Muscle of arm (tissue), 14 donors: ENCODE measurements at places on chromosomes 2 and 18. TPM values are rescaled to one million over a fixed set of nuclear protein-coding genes. Genes with fewer than 3 reads are reported as not detected.

The RESP18 gene
- not detected for polyA plus RNA-seq

GRCh38 chr2:132645176-132645575 lies 24.8 kb downstream of the LYPD1 start:
- no peak for DNase-seq

DNA sequence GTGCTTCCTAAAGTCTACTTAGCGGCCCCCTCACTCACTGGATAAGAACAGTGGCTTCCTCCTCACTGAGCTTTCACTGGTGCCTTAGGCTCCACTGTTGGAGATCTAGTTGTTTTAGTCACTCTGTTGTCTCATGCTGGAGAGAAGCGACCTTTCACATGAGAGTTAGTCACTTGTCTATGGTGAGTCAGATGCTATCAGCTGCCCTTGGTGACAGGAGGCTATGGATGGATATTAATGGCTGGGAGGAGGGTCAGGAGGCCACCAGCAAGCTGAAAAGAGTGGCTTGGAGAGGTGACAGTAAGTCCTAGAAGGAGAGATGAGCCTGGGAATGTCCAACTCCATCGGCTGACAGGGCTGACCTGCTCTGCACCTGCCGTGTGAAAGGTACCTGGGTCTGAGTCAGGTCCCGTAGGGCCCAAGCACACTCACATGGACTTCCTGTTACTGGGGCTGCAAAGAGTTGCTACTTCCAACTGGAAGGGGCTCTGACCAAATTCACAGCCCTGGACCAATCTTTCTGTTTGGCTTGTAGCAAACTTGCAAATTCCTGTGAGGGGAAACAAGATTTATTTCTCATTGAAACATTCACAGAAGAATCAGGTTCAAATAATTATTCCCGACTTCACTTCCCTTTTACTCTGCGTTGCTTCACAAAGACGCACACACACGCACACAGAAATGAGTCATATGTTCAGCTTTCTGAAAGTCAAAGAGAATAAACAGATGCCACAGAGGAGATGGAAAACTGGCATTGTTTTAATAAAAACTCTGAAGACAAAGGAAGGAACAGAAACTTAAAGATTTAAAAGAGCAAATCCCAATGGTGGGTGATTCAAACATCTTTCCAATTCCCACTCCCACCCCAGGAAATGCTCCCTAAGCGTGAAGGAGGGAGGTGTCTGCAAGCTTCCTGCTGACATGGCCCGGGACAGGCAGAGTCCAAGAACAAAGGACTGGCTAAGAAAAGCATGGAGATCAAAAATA lies 203.5 kb upstream of the TWIST2 start:
- peak; percentile 37 for DNase-seq

- DNase-seq = no peak
These were observed 72.0 kb downstream of the RIF1 start for GRCh38 chr2:151481744-151482143.

DNA sequence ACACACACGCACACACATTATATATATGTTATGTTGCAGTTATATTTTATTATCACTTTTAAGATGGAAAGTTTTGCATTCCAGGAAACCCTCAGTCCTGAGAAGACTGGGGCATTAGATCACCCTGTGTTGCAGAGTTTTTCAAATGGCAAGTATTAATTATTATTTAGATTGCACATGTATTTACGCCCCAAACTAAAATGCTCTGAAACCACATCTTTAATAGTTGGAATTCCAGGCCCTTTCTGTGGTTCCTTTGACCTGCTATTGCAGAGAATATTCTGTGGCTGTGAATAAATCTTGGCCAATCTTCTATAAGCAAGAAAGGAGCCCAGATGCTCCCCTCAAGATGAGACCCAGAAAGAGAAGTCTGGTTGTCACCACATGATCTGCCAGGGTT lies 427.0 kb upstream of the TNP1 start:
- DNase-seq = no peak
